ENCODE measurements at places on chromosomes 1 and 21.
A peak's percentile ranks its signal among the peaks of the same experiment; 100 is the strongest.

DNA sequence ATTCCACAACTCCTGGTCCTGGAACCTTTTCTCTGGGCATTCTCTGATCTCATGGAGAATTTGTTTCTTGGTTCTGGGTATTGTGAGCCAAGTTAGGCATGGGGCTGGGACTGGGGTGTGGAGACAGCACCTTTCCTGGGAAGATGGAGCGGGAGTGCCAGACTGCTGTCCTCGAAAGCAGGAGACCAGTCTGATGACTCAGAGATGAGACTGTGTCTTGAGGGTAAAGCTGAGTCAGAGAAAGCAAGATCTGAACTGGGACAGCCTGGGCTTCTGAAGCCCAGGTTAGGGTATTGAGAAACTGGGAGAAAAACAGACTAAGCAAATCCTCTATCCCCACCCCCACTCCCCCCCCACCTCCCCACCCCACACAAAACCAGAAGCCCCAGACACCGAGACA, 2.2 kb upstream of the KANK4 start:
- no peak for DNase-seq

- no peak for DNase-seq
Measured at GRCh38 chr1:167156466-167156865, 62.6 kb downstream of the STYXL2 start.

DNA sequence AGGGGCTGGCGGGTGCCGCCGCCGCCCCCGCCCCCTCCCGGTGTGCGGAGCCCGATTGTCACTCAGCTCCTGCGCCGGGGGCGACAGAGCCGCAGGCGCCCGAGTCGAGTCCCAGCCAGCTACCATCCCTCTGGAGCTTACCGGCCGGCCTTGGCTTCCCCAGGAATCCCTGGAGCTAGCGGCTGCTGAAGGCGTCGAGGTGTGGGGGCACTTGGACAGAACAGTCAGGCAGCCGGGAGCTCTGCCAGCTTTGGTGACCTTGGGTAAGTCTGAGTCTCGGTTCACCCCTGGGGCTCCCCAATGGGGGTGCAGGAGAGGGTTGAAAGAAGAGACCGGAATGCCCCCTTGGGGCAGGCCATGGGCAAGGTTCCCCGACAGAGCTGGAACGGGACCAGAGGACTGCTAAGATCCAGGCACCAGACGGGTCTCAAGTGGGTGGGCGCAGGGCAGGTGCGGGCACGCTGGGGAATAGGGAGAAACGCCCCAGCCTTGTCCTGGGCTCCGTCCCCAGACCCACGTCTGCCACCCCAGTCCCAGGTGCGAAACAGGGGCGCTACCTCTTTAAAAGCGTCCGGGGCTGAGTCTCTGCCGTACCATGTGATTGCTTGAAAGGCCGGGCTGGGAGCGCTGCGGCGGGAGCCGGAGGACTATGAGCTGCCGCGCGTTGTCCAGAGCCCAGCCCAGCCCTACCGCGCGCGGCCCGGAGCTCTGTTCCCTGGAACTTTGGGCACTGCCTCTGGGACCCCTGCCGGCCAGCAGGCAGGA, at the start of gene ADORA1:
Gene ADORA1 (plus strand): TSS at position 61 of the 765 bp plus-strand sequence. CDS start 1,116 bp downstream, outside the sequence.
- DNase-seq, result no peak

GRCh38 chr1:208935517-208936187, 647.9 kb upstream of the CAMK1G start:
- DNase-seq, result no peak

- DNase-seq, result no peak
Measured at GRCh38 chr1:244010191-244010590, 40.9 kb upstream of the ZBTB18 start.

DNA sequence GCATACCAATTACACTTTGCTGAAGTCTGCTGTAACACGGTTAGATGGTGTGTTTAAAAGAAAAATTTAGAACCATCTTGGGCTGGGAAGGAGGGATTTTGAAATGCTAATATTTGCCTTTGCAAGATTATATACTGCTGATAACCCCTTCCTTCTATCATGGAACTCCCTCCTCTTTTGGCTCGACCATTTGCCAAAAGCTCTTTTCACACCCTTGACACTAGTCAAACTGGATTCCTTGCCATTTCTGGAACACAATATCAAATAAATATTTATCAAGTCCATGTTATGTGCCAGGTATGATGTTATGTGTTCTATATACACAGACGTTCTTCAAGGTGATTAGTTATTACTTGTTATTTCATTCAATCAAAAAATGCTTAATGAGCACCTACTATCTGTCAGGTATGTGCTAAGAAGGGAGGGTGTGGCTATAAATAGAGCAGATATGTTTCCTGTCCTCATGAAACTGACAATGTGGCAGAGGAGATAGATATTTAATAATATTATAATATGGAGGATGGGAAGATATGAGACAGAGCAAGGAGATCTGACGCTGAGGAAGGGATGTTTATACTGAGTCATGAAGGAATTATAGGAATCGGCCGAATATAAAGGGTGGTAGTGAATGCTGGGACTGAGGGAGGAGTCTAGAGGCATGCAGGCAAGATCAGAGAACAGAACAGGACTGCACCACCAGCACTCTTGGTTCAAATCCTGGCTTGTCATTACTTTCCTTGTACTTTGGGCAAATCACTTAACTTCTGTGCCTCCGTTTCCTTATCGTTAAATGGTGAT, 16.1 kb upstream of the XPR1 start:
- DNase-seq, result no peak

DNA sequence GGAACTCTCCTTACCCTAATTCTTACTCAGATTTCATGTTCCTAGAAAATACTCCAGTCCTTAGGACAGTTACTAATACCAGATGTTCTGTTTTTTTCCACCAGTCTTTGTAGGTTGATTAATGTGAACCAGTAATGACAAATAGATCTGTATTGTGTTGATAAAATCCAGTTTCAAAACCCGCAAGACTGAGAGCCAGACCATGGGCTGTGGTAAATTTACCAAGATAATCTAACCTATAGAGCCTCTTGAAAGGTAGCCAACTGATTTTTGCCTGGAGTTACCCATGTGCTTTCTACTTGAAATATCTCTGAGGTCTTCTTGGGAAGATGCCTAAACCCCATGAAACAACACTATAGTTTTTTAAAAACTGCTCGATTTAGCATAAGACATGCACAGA, 46.5 kb upstream of the CDC7 start:
- no peak for DNase-seq

- no peak for DNase-seq
Measured at GRCh38 chr1:58089898-58090534, 456.5 kb downstream of the OMA1 start.

DNA sequence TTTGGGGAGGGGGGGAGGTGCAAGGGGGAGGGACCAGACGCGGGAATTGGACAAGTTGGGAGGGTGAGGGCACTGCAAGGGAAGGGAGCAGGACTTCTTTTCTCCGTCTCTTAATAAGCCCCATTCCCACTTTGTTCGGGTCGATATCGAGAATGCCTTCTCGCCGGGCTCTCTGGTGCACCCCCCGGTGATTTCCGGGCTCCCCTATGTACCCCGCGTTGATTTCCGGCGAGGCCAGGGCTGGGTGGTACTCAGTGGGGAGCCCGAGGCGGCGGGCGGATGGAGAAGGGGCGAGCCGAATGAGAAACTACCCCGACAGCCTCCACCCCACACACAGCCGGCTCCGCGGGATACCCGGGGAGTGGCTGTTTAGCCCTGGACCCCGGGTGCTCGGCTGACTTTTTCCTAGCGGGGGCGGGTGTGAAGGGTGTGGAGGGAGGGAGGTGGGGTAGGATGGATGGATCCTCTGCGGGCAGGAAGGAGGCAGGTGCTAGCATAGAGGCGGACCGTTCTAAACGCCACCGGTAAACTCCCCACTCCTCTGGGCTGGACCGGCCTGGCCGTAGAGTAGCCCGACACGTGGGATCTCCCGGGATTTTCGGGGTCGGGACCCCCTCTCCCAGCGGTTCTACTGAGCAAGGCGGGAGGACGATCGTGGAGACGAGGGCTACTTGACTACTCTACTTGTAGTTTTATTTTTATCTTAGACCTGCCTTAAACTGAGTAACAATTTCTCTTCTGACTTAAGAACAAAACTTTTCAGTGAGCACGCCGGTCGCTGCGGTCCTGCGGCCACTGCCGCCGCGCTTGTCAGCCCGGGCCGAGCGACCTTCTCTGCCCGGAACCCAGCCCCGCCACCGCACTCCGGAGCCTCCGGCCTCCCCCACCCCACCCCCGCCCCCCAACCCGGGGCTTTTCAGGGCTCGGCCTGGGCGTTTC, 1.0 kb downstream of the RNF220 start:
- no peak for DNase-seq

DNA sequence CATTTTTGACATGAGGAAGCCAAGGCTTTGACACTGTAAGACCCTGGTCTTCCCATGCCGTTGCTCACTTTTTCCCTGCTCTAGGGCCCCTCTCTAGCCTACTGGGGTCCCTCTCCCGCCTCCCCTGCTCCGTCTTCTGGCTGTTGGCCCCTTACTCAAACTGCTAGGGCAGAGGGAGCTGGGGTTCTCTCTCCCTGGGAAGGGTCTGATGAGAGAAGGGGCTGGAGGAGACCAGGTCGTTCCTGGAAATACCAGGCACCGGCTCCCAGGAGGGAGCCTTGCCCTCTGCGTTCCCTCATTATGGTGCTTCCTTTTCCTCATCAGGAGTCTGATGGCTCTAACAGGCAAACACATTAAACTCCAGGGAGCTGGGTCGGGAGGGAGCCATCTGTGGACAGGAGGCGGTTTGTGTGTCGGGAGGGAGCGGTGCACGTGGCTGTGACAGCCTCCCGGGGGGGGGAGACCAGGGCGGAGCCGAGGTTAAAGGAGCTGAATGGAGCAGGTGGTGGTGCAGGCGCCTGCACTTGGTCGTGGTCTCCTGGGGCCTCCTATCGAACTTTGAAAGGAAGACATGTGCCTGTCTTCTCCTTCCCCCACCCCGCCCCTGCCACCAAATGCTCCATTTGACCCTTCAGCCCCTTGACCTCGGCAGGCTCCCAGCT, 35.4 kb upstream of the LHX4 start:
- no peak for DNase-seq

DNA sequence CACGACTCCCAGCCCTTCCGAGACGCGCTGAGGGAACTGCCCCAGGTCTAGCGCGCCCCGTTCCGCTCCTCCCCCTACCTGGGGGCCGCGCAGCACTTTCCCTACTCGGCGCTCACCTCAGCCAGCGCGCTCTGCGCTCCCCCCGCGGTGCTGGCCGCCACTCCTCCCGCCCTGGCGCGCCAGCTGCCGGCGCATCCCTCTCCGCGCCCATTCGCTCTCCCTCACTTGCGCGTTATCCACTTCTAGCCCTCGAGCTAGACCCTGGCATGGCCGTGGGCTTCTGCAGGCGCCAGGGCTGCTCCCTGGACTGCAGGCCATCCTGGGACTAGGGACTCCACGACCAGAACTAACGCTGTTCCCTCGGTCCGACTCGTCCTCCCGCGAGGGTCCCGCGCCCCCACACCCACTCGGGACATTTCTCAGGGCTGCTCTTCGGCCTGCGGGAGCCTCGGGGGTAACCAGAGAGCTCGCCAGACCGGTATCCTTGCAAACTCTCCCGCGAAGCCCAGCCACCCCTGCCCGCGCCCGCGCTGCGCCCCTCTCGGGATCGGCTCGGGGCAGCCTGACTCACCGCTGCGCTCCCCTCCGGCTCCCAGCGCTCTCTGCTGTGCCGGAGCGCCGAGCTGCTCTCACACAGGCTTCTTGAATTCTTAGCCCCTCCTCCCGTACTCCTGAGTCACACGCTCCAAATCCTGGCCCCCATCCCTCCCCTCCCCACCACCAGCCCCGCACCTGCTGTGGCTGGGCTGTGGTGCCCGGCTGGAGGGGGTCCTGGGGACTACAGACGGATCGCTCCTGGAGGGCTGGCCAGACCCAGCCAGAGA, at the start of gene NGF:
Gene NGF (minus strand): TSS at position 617 of the 824 bp plus-strand sequence. CDS start 51,454 bp downstream, outside the sequence.
- DNase-seq, result no peak

DNA sequence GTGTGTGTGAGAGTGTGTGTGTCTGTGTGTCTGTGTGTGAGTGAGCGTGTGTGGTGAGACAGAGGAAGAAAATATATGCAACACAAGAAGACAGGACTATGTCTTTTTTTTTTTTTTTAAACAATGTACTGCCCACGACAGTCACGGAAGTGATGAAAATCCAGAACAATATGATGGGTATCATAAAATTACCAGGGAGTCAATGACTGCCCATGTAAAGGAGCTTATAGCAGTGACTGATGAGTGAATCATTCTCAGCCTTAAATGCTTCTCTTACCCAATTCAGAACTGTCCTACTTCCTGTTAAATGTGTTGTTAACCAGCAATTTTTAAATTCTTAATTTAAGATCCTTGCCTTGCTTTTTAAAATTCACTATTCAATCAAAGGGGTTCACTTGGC, 46.6 kb downstream of the RGS7 start:
- no peak for DNase-seq

DNA sequence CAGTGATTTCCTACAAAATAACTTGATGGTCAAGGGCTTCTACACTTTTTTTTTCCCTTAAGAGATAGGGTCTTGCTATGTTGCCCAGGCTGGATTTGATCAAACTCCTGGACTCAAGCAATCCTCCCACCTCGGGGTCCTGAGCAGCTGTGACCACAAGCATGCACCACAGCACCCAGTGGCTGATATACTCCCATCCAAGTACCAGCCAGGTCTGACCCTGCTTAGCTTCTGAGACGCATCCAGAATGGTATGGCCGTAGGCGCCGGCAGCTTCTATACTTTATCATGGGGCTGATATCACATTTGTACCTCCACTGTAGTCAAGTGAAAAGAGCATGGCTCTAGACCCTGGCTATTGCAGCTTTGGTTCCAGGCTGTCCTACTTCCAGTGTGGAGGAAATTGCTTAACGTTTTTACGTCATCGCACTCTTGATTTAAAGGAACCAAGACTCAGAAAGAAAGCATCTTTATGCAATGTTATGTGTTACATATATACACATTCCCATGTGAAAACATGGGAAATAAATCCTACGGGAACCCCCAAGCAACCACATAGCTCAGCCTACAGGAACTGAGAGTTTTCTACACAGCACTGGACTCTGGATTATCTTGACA, 39.5 kb downstream of the PDPN start:
- no peak for DNase-seq

DNA sequence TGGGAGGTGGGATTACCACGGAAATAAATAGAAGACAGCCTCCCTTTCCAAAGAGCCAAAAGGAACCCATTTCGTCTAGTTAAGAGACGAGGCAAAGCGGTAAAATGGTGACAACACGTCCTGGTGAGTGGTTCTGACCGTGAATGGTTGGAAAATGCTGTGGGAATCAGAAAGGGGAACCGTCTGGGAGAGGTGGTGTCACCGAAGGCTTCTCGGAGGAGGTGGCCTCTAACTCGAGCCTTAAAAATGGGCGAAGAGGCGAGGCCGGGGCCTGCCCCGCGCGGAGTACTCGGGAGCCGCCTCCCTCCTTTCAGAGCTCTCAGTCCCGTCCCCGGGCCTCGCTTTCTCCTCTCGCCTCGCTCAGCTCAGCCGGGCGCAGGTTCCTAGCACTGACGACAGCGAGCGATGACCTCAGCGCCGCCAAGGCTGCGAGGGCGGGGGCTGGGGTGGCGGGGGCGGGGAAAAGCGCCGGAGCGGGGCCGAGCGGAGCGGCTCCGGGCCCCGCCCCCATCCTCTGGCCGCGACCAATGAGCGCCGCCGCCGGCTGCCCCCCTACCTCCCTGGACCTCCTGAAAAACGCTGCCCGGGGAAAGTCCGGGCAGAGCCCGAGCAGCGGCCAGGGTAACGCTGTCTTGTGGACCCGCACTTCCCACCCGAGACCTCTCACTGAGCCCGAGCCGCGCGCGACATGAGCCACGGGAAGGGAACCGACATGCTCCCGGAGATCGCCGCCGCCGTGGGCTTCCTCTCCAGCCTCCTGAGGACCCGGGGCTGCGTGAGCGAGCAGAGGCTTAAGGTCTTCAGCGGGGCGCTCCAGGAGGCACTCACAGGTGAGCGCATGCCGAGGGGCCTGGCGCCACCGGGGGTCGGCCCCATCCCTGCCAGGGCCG, at the start of gene BTG2:
Gene BTG2 (plus strand): TSS at position 601 of the 890 bp plus-strand sequence. CDS start 88 bp downstream, at position 689.
- peak; percentile 88 for DNase-seq

- peak; percentile 23 for DNase-seq
Measured at GRCh38 chr1:25675729-25676476, 59.3 kb downstream of the MAN1C1 start.

Measured in stimulated activated CD8-positive, alpha-beta memory T cell treated with anti-CD3 and anti-CD28 coated beads, Interleukin-2, amount 100 ng/mL, for 1 hour (primary cell).